ENCODE measurements at places on chromosomes 16 and 17.
A peak's percentile ranks its signal among the peaks of the same experiment; 100 is the strongest.

- DNase-seq = no peak
Measured at GRCh38 chr16:20617271-20617670, 41.1 kb upstream of the ACSM2B start.

- DNase-seq = no peak
Measured at GRCh38 chr17:10875430-10875851, 37.6 kb upstream of the PIRT start.

- DNase-seq = no peak
Measured at GRCh38 chr17:72952641-72953315, 139.7 kb downstream of the SLC39A11 start.

DNA sequence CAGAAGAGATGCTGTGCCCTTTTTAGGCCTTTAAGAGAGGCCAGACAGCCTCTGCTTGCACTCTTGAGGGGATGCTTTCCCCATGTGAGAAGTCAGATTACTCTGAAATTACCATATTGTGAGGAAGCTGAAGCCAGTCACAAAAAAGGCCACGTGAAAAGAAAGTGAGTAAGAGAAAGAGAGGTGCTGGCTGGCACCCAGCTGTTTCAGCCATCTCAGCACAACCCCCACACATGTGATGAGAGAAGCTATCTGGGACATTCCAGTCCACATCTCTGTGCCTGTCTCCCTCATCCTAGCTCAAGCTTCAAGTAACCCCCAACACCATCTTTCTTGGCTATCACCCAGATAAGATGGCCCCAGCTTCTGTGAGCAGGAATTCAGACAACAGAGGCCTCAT, 131.4 kb downstream of the HS3ST2 start:
- DNase-seq = no peak

DNA sequence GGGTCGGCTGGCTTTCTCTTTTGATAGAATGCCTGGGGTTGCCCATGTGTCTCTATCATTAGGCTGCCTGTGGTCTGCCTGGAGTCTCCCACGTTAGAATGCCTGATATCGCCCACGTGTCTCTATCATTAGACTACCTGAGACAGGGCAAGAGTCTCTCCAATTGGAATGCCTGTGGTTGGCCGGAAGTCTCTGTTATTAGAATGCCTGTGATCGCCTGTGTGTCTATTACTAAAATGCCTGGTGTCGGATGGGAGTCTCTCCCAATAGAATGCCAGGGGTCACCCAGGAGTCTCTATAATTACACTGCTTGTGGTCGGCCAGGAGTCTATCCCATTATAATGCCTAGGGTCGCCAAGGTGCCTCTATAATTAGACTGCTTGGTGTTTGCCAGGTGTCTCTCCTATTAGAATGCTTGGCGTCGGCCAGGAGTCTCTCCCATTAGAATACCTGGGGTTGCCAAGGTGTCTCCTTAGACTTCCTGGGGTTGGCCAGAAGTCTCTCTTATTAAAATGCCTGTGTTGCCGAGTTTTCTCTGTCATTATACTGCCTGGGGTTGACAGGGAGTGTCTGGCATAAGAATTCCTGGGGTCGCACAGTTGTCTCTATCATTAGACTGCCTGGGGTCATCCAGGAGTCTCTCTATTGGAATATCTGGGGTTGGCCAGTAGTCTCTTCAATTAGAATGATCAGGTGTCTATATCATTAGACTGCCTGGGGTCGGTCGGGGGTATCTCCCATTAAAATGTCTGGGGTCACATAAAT, 2272.8 kb downstream of the TP53TG3F start:
- no peak for DNase-seq

- DNase-seq = peak; percentile 13
Measured at GRCh38 chr17:32007463-32008298, 498 bp downstream of the LRRC37B start.

GRCh38 chr17:6279659-6280058, 155.3 kb downstream of the AIPL1 start:
- DNase-seq = no peak

DNA sequence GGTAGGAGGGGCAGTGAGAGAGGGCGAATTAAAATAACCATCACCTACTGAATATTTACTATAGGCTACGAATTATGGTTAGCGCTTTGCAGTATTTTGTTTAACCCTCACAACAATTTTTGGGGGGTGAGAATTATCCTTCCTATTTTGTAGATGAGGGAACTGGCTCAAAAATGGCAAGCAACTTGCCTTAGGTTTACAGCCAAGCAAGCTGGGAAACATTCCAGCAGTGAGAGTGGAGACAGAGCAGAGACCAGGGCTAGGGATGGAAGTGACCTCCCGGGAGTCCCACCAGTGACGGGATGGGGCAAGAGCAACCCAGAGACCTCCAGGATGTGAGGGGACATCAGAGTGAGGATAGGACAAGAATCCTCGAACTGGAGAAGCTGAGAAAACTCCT, 352 bp upstream of the VMO1 start:
- no peak for DNase-seq

- no peak for DNase-seq
Measured at GRCh38 chr17:74742153-74742515, 5.1 kb downstream of the RAB37 start.

GRCh38 chr17:12994341-12995074, 23.3 kb downstream of the ELAC2 start:
- DNase-seq = no peak

DNA sequence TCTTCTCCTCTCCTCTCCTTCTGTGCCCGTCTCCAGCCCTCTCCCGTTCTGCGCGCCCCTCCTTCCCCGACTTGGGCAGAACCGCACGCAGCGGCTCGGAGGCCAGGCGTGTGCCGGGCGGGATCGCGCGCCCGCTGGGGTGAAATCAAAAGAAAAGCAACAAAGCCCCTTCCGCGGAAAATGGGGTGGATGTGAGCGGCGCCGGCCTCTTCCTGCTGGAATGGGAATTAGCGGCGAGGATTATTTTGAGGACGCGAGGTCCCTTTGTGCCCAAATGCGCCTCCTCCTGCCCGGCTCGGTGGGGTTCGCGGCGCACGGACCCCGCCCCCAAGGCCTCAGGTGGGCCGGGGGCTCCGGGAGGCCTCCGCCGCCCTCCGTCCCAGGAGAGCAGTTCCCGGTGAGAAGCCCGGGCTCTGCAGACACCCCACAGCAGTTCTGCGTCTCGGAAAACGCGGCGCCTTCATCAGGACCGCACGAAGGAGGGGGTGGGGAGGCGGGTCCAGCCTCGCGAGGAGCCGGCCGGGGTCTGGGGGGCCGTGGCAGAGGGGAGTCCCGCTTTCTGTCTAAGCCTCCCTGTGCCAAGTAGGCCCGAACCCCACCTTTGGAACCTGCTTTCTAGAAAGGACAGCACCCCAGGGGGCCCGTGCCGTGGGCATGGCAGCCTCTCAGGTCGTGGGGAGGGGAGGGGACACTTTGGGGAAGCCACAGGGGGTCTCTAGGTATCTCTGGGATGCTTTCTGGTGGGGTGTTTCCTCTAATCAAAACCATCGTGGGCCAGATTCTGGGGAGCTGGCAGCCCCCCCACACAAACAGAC, 91.0 kb upstream of the CBX4 start:
- DNase-seq = no peak

GRCh38 chr17:29140631-29141513, 39.3 kb downstream of the MYO18A start:
- no peak for DNase-seq

DNA sequence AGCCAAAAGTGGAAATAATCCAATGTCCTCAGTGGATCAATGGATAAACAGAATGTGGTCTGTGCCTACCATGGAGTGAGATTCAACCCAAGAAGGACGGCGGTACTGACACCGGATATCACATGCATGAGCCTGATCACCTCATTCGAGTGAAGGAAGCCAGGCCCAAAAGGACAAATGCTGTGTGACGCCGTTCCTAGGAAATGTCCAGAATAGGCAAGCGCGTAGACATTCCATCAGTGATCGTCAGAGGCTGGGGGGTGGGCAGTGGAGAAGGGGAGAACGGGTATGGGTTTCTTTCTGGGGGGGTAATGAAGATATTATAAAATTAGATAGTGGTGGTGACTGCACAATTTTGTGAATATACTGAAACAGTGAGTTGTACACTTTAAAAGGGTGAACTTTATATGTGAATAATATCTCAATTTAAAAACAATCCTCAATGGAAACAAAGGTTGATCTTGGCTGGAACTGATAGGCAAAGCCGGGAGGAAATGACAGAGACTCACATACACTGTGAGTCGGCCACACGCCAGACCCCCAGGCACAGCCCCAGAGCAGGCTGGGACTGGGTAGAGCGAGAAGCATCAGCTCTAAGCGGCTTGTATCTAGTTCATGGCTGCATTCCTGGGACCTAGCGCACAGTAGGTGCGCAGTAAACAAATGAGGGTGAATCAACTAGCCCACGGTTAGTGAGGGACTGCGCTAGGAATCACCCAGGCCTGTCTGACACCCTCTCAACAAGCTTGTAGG, 3.5 kb downstream of the DBNDD1 start:
- DNase-seq = no peak

DNA sequence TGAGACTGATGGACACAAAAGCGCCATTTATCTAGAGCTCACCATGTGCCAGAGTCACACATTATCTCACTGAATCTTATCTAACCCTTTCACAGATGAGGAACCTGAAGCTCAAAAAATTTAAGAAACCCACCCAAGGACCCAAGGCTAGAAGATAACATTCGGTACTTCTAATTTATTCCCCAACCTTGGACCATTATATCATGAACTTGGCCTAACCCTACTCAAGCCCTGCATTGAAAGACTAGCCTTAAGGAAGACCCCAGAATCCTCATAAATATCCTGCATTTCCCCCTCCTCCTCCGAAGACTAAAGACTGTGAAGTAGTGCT, 548 bp upstream of the DYNC1LI2 start:
- DNase-seq = no peak

GRCh38 chr17:55677446-55677845, 45.2 kb downstream of the TMEM100 start:
- DNase-seq = no peak

DNA sequence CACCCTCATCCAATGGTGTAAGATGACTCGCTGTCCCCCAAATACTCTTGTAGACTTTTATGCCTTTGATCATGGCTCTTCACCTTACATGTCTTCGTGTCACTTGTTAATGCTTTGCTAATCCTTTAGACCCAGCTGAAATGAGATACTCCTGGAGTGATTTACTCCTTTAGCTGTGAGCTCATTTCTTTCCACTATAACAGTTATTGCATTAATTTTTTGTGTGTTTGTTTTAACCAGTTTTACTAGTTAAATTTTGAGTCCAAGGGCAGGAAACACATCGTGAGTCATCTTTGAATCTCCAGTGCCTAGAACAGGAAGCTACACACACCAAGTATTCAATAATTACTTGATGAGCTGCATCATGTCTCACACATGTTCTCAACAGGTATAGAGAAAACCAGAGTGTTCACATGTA, 6.5 kb upstream of the CTCF start:
- peak; percentile 20 for DNase-seq

DNA sequence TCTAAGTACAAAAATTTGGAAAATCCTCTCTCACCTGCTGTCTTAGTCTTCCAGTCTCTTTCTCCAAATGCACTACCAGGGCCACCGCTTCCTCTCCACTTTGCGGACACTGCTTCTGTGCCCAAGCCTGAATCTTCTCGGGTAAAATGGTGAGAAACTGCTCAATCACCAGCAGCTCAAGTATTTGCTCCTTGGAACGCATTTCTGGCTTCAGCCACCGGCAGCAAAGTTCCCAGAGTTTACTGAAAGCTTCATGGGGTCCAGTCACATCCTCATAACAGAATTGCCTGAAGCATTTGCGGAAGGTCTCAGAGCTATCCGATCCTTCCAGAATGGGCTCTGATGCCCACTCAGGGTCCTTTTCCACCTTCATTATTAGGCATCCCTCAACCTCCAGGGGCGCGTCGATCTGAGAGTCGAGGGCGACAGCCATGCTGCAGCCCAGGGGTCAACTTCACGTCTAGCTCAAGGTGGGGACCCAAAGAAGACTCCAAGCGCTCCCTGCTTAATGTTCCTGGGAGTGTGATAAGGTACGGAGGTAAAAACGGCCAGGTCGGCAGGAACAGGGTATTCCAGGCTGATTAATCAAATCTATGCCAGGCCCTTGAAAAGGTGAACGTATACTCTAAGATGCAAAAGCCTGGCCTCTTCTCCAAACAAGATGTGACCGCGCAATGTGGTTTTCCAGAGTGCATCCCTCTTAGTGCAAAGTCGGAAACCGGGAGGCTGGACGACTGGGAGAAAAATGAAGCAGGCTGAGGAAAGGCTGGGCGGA, 763 bp downstream of the ZKSCAN2 start:
- DNase-seq = no peak

DNA sequence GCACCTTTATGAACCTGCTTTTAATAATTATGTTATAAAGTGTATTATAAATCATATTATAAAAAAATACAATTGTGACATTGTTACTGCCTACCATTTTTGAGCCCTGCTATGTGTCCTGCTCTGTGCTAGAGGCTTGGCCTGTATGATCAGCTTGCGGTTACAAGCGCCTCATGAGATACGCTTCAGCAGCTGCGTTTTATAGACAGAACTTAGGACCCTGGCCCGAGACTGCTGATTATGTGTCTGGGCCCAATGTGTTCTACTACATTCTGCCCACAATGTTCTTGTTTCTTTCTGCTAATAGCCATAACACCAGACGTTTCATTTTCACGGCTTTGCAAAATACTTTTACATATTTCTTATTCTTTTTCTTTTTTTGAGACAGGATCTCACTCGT, 395.8 kb downstream of the SLC39A11 start:
- DNase-seq = no peak

GRCh38 chr16:10114409-10114808, 67.8 kb downstream of the GRIN2A start:
- DNase-seq = no peak

DNA sequence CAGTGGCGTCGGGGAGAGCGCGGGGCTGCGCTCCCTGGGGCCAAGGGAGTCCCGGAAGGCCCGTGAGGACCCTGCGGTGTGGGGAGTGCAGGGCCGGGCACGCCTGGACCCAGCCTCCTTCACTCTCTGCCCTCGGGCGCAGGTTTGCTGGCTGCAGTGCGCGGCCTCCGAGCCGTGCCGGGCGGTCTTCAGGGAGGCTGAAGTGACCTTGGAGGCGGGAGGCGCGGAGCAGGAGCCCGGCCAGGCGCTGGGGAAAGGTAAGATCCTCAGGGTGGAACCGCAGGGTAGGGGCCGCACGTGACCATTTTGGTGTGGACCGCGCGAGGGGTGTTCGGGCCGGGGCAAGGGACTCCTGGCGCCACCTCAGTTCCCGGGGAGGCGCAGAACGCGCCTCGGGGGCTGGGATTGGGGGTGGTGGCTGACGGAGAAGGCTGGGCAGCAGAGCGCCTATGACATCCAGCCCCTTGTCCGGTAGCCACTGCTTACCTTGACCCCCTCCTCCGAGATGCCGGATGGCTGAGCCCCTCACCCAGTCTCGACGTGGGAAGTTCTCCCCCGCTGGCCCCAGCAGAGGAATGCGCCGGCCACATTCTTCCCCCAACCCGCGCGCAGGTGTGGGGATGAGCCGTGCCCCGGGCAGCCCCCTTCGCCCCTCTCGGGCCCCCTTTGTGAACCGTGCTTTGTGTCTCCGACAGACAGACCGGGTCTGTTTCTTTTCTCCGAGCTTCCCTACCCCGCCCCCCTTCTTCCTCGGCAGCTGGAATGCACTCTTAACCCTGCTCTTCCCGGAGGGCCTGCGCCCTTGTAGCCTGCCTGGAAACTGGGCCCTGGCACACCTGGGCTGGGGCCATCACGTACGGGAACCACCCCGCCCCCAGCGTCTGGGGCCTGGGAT, 631 bp downstream of the CDH3 start:
- no peak for DNase-seq
